ENCODE measurements at places on chromosomes 3 and 15.

DNA sequence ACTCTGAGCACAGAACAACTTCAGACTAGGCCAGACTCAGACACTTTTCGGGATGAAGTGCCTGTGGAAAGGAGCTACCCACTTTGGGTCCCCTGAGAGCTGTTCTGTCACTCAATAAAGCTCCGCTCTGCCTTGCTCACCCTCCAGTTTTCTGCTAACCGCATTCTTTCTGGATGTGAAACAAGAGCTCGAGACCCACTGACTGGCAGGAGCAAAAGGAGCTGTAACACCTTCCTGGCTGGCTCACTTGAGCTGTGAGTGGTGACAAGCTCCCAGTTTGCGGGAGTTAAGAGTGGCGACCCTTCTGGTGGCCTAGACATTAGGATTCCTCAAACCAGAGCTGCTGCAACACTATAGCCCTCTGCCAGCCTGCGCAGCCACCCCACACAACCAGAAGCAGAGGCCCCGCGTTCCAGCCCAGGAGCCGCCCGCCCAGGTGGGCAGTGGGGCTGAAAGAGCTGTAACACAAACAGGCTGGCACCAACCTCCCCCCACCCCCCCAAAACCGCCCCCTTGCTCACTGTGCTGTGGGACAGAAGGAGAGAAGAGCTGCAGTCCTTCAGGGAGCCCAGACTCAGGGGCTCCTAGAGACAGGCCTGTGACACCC is 1178.1 kb upstream of the GBE1 start:
- no peak for DNase-seq

GRCh38 chr3:146555311-146555710 is 10.9 kb upstream of the PLSCR1 start:
- no peak for DNase-seq

- no peak for DNase-seq
Observed at GRCh38 chr3:40427045-40427669, 30.0 kb upstream of the RPL14 start.

DNA sequence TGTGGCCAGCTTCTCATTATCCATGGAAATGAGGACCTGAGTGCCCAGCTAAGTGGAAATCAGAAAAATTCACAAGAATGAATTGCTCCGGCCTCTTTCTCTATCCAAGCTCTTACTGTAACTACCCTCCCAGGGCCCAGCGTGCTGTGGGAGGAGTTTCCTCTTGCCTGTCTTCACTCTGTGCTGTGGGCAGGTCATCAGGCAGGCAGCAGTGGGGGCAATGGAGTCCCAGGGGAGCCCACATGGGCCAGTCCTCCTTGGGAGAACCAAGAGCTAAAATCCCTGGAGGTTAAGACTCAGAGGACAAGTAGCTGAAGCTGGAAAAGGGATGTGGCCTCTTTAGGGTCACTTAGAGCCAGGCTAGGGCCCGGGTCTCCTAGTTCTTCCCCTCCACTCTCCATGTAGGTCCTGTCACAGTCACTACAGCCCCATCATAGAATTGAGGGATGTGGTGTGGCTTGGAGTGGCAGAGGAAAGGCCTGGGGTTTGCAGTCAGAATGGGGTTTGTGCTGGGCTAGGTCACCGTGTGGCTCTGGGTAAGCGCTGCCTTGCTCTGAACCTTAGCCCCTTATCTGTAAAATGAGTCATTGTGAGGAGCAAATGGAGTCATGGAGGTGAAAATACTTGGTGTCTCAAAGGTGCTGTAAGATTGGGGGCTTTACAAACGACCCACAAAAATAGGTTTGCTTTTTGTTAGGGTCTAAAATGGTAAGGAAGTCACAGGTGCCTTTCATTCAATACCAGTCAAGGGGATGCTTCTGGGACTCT is 3.7 kb downstream of the GASK1A start:
- no peak for DNase-seq

DNA sequence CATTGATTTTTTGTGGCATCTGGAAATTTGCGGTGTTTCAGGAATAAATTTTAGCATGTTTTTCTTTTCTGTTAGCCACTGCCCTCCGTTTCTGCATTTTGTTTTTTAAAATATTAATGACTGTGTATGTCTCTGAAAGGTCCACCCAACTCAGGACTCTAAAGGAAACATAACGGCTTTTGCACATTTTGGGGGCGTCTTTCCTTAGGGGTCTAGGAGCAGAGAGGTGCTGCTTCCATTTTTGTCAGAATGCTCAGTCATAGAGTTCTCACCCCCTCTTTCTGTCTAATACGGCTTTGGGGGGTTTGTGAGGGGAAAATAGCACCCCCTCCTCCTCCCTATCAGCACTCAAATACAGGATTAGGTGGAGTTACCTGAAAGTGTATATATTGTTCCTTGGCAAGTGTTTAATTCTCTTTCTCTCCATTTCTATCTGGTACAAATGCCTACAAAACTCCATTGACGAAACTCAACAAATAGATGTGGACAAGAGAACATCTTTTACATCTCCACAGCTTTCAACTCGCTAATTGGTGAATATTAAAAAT is 219.4 kb downstream of the MEIS2 start:
- no peak for DNase-seq

- DNase-seq, result no peak
Observed at GRCh38 chr15:70717237-70717793, 46.0 kb downstream of the UACA start.

GRCh38 chr3:11583638-11584046 is 60.1 kb downstream of the VGLL4 start:
- no peak for DNase-seq

GRCh38 chr3:156594219-156594683 is 39.3 kb upstream of the SSR3 start:
- no peak for DNase-seq

DNA sequence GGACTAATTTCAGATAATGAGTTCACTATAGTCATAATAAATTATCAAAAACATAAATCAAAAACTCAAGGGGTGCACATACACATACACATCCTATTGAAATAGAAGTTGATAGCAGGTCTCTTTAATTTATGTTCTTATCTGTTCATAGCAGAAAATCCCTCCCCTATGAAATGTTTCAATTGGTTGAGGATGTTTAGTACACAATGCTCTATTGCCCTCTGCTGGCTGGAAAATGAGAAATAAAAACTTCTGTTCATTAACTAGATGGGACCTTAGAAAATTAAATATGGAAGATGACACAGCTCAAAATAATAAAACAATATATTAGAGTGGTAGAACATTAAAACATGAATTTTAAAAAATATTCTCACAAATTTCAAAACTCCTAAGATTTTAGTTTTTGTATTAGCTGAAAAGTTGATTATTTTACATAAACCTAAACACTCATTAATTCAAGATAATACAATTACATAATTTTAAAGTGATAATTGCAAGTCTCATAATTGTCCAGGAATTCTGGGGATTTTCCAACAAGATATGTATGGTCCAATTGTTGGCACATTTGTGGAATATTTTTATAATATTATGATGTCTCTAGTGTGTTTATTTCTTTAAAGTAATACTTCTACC is 735.0 kb downstream of the ROBO1 start:
- no peak for DNase-seq

- no peak for DNase-seq
Observed at GRCh38 chr15:94070356-94071295, 160.7 kb upstream of the MCTP2 start.

GRCh38 chr15:57595011-57595866 is 3.5 kb downstream of the MYZAP start:
- DNase-seq, result no peak

DNA sequence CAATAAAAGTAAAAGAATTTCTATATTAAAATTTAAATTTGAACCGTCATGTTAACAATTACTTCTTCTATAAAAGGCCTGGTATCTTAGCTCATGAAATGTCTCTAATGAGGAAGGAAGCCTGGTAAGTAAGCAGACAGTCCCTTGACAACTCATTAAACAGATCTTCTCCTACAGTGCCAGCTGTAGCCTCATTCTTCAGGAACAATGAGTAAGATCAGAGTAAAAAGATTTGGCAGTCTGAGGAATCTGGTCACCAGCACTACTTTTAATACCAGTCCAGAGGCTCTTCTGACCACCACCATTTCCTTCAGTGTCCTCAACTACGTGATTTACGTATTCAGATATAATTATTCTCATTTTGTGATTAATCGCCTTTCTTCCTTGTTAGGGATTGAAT is 955.0 kb upstream of the ALCAM start:
- DNase-seq, result no peak

DNA sequence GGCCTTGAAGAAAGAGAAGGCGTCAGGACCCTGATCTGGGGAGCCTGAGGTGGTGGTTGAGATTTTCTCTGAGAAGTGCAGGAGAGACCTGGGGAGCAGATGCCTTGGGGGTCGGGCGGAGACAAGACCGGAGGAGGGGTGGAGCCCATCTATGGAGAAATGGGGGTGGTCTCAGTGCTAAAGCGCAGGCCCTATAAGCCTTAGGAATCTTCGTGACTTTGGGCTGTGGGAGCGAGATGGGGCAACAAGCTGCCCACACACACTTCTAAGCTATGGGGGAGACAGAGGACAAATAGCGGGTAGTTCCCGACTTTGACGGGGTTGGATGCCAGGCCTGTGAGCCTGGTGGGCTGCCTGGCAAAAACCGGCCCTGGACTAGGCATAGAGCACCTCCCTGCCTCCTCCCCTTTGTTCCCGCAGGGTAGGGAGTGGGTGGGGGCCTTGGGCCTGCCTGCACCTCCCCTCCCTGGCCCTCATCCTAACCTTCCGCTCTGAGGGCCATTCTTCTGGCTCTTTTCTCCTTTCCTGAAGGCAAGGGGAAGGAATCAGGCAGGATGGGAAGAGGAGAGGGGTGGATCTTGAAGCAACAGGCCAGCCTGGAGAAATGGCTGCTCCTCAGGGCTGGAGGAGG is 880 bp downstream of the NISCH start:
- DNase-seq, result no peak

- DNase-seq, result no peak
Observed at GRCh38 chr3:23219117-23219516, 16.0 kb downstream of the UBE2E2 start.

All from cortex of kidney (tissue), 1 donor.